ENCODE measurements at places on chromosomes 4 and X. TPM values are rescaled to one million over a fixed set of nuclear protein-coding genes. Genes with fewer than 3 reads are reported as not detected.
A peak's percentile ranks its signal among the peaks of the same experiment; 100 is the strongest.

NXF2B gene
- not detected for total RNA-seq

SCD5 gene
- total RNA-seq, result 0.14 TPM

CXorf49B gene
- not detected for total RNA-seq

- no peak for DNase-seq
Observed at GRCh38 chr4:153433754-153434105, 32.4 kb upstream of the TMEM131L start.

- DNase-seq, result no peak
Observed at GRCh38 chr4:75723163-75724065, 963 bp upstream of the USO1 start.

DNA sequence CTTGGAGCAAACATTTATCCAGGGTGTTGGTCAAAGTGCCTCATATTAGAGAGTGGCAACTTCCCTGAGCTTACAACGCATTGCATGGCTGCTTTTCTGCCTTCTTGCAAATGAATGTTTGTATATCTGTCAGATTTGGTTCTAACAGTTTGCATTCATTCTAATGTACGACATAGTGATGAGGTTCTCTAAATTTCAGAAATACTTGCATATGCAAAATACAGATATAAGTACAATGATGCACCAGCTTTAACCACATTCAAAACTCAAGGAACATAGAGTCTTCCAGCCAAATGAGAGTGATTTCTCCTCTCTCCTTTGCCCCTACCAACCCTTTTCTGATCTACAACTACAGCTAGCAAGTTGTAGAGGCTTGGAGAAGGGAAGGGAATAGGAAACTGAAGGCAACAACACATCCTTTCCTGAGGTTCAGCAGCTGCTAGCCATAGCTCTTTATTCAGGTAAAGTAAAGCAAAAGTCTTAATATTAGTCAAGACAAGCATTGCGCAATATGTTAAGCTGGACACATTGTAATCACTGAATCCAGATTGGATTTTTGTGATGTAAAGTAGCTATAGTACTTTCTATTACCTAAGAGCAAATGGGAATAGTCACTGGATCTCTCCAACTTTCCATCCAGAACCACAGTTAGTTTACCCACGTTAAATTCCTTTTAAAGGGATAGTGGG lies 6.3 kb downstream of the TKTL2 start:
- DNase-seq, result no peak

GRCh38 chrX:99184153-99184552 lies 1225.9 kb downstream of the PCDH19 start:
- no peak for DNase-seq

DNA sequence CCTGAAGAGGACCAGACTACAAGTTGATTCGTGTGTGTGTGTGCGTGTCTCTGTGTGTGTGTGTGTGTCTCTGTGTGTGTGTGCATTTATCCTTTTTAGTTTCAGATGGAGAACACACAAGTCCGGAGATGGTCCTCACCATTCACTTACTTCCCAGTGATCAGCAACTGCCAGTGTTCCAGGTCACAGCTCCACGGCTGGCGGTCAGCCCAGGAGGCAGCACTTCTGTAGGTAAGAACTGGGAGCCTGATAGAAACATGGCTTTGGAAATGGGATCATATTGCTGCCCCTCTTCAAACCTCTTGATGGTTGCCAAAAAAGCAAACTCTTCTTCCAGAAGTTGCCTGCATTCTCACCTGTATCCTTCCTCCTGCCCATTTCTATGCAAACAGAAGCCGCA lies 122.6 kb upstream of the ANXA3 start:
- DNase-seq, result no peak

DNA sequence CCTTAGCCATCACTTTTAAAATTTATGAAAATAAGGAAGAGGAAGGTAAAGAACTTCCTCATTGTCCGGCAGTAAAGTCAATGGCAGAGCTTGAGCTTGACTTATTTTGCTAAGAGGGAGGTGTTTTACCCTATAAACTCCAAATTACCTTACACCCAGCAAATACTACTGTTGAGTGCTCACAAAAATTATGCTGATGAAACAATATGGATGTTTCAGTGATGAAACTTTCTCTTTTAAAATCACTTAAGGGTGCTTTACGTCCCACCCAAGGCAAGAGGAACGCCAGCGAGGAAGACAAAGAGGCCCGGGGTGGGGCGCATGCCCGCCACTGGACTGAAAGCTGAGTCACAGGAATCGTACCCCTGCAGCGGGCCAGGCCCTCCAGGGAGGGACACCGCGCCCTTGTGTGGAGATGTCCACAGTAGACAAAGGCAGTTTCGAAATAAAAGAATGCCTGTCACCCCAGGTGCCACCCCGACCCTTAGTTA lies 560 bp upstream of the TMSB4X start:
- peak; percentile 58 for DNase-seq

DNA sequence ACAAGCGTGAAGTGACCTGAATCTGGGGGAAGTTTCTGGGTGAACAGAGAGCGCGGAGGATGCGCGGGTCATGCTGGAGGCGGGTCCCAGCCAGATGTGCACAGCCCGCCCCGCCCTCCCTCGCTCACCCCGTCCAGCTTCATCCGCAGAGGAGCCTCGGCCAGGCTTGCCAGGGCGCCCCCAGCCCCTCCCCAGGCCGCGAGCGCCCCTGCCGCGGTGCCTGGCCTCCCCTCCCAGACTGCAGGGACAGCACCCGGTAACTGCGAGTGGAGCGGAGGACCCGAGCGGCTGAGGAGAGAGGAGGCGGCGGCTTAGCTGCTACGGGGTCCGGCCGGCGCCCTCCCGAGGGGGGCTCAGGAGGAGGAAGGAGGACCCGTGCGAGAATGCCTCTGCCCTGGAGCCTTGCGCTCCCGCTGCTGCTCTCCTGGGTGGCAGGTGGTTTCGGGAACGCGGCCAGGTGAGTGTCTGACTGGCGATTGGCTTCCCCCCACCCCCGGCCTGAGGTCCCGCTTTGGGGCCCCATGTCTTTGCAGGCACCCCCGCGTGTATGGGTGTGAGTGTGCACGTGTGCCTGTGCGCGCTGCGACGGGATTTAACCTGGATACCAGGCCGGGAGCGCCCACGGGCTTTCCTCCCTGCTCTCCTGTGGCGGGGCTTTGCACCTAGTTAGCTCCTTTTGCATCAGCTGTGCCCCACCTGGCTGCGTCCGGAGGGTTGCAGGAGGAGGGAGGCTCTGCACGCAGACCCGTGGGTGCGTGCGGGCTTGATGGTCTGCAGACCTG lies at the start of gene EGFL6:
EGFL6 (plus strand) TSS at position 123 of the 782 bp plus-strand sequence; CDS start at position 384, 261 bp downstream.
- DNase-seq, result no peak

GRCh38 chrX:55624403-55624802 lies 1.2 kb downstream of the FOXR2 start:
- no peak for DNase-seq

- DNase-seq, result no peak
Observed at GRCh38 chr4:143234153-143234552, 49.4 kb downstream of the USP38 start.

DNA sequence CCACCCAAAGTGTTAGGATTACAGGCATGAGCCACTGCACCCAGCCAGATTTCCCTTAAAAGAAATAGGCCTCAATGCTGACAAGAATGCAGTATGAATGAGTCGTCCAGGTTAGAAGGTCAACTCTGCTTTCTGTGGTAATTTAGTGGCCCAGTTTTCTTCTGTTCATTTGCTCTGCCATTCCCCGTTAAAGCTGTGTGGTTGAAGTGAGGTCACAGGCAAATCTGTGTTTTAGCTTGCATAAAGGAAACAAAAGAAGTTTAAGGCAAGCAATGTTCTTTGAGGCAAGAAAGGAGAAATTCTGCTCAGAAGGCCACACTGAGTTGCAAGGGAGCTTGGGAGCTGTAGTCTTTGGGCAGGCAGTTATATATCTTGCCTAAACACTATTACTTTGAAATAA lies 176.8 kb downstream of the LARP7 start:
- DNase-seq, result no peak

- peak; percentile 13 for DNase-seq
Observed at GRCh38 chr4:950136-951020, 18.1 kb downstream of the TMEM175 start.

GRCh38 chrX:15358533-15358932 lies 23.2 kb upstream of the PIGA start:
- no peak for DNase-seq

GRCh38 chr4:119493886-119494285 lies 134.7 kb downstream of the PDE5A start:
- no peak for DNase-seq

GRCh38 chr4:87014284-87014782 lies 79.5 kb downstream of the AFF1 start:
- DNase-seq, result no peak

- no peak for DNase-seq
Observed at GRCh38 chr4:813900-814299, 12.0 kb downstream of the CPLX1 start.

DNA sequence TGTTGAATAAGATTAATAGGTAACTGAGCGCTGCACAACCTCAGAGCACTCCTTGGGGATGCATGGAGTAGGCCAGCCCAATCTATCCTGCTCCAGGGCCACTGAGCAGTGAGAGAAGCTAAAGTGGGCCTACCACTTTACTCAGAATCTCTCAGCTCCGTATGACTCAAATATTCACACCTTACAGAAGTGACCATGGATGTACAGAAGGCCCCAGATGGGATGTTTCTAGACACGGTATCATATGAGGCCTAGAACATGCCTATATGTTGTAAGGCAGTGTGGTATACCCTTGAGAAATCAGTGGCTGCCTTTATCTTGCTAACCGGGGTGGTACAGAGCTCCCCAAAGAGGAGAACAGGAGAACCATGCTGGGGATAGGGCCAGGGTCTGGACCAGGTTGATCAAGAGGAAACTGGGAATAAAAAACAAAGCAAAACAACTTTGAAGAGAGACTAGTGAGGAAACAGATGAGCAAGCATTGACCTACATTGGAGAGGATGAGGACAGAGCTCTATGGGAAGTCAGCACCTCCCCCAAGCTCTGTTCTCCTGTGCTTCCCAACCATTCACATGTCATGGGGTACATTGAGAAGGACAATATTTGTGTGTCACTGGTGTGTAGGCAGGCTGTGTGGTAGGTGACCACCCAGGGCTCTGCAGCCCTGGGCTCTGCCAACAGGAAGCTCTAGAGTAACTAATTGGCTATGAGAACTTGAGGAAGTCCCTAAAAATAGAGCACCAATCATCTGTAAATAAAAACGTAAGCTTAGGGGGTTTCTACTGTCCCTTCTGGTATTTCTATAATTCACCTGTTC lies 31.4 kb downstream of the HOPX start:
- no peak for DNase-seq

DNA sequence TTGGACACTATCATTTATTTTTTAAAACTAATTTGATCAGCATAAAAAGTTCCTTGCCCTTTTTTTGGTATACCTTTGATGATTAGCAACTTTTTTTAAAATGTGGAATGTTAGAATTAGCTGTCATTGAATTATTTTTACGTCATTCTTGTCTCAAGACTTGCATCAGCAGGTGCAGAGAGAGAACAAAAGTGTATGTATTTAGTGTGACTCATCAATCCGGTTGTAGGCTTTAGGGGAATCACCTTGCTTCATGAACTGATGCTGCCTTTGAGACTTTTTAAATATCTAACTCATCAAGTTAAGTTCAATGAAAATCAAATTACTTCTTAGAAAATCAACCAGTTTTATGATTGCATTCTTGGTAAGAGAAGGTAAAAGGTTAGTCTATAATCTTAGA lies 125.1 kb downstream of the ARX start:
- no peak for DNase-seq

DNA sequence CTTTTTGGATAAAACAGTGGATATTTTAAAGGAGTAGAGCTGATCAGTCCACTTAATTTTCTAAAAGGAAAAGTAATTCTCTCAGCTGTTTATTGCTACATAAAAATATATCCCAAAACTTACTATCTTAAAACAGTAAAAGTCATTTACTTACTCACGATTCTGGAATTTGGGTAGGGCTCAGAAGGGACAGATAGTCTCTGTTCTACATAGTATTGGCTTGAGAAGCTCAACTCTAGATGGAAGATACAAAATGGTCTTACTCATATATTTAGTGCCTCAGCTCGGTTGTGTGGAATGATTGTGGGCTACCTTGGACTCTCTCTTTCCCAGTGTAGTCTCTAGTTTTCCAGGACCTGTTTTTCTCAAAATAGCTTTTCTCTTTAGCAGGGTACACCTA lies 691.5 kb upstream of the POU3F4 start:
- no peak for DNase-seq

- DNase-seq, result peak; percentile 34
Observed at GRCh38 chrX:149962859-149963757, 24.8 kb upstream of the EOLA2 start.

GRCh38 chr4:89757154-89757719 lies 79.7 kb downstream of the SNCA start:
- DNase-seq, result no peak

GRCh38 chr4:99043346-99043745 lies 45.2 kb downstream of the ADH5 start:
- DNase-seq, result peak; percentile 61

DNA sequence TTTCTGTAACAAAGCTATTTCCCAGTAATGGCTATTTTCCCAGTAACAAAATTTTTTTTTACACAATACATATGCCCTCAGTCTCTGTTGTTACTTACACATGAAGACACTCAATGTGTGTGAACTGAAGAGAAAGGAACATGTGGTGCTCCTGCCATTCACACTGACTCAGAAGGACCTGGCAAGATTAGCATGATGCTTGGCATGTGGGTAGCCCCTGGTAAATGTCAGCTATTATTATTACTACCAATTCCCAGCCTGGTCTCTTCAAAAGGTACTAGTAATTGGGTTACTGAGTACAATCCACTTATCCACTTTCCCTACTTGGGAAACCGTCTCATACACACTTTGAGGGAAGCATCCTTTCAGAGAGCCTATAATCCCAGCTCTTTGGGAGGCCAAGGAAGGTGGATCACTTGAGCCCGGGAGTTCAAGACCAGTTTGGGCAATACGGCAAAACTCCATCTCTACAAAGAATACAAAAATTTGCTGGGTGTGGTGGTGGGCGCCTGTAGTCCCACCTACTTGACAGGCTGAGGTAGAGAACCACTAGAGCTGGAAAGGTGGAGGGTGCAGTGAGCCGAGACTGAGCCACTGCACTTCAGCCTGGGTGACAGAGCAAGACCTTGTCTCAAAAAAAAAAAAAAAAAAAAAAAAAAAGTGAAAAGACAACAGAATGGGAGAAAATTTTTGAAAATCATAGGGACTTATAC lies 14.6 kb downstream of the RBBP7 start:
- DNase-seq, result no peak

DNA sequence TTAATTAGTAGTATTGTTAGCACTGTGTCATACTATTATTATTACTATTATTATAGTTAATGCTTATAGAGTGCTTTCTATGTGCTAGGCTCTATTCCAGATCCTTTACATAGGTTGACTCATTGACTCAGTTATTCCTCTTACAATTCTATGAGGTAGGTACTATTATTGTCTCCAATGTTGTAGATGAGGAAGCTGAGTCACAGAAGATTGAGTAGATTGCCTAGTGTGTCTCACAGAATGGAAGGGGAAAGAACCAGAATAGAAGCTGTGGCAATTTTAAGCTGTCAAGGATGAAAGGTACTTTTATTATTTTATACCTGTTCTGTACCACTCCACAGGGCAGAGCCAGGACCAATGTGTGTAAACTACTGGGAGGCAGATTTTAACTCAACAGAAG lies 1.9 kb upstream of the TCEAL1 start:
- DNase-seq, result no peak

DNA sequence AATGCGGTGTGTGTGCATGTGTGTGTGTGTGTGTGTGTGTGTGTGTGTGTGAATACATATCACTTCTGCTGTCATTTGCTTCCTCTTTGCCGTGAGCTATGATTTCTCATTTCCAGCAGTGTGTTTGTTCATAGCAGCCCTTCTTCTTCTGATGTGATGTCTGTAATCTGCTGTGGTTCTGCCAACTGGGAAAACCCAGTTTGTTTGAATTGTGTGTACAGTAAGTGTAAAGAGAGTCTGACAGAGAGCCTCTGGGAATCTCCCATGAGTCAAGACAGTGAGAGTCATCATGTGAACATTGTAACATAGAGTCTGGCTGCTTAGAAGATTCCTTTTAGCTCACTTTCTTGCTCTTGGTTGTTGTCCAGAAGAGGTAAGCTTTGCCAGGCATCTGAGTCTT lies 8.4 kb upstream of the NWD2 start:
- DNase-seq, result no peak

All from CD4-positive, alpha-beta T cell (primary cell).